ENCODE measurements at places on chromosomes 5 and 9.

GRCh38 chr5:3671337-3671736 is 75.7 kb downstream of the IRX1 start:
- no peak for DNase-seq

- DNase-seq, result no peak
Measured at GRCh38 chr9:33818847-33819500, 2.0 kb downstream of the UBE2R2 start.

DNA sequence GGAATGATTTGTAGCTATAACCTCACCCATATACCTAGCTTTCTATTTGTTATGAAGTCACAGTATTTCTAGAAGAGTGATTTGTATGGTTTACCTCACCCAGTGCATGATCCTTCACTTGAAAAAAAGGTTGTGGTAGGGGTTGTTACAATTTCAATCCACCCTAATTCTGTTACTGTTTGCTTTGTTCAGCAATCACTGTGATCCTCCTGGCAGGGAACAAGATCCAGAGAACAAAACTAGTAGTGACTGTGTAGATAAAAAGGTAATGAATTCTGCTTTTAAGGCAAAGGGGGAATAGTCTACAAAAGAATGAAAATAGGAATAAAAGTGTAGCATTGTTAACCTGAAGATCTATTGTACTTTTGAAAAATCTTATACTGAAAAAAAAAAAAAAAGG is 191.3 kb upstream of the SH3GL2 start:
- DNase-seq, result no peak

DNA sequence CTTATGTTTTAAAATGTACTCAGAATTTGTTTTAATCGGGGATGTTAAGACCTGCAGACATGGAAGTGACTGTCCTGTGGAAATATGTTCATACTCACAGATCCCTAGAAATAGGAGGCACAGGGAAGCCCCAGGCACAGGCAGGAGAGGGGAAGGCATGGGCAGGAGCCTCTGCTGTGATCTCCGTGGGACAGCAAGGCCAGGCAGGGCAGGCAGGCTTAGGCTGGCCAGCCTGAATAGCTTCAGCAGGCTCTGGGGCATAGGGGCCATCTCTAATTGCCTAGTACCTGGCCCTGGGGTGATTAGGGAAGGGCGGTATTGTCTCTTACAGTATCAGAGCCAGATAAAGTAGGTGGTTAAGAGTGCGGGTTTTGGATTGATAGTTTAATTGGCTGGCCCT is 59.8 kb upstream of the PLEKHG4B start:
- DNase-seq, result no peak

DNA sequence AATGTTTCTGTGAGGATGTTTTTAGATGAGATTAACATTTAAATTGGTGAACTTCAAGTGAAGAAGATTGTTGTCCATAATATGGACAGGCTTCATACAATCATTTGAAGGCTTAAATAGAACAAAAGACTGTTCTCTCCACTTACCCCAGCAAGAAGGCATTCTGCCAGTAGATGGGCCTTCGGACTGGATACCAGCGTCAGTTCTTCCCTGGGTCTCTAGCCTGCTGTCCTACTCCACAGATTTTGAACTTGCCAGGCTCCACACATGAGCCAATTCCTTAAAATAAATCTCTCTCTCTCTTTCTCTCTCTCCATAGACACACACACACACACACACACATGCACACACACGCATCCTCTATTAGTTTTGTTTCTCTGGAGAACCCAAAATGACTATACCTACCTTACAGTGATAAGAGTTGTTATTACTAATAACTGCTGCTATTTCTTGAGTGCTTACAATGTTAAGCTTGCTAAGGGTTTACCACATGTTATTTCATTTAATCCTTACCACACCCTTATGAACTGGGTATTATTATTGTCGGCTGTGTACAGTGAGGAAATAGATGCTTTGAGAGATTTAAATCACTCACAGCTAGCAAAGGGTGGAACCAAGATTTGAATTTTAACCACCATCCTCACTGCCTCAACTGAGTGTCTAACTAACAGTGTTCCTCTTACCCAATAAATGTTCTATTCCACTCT is 19.8 kb upstream of the IQGAP2 start:
- DNase-seq, result no peak

DNA sequence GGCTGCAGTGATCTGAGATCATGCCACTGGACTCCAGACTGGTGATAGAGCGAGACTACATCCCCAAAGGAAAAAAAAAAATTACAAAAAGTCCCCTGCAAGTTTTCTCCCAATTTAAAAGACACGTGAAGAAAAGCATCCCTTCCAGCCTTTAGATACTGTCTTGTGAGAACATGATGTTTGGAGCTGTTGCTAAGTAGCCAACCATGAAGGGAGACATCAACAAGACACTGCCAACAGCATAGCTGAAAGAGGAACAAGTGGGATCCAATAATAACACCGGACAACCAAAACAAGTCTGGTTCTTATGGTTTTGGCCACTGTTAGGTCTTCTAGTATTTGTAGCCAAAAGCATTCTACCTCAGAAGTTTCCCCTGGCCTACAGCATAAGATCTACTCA is 118.9 kb upstream of the CCDC180 start:
- no peak for DNase-seq

GRCh38 chr5:88659529-88660263 is 223.3 kb downstream of the MEF2C start:
- DNase-seq, result no peak
